ENCODE measurements at places on chromosomes 6 and 20.

GRCh38 chr20:45323731-45324130 is 15.6 kb upstream of the MATN4 start:
- no peak for DNase-seq
- peaks cover 14% of the 10 kb centered on the region for H3K4me1 ChIP-seq
- H3K27me3 ChIP-seq: no peaks in the 10 kb centered on the region

DNA sequence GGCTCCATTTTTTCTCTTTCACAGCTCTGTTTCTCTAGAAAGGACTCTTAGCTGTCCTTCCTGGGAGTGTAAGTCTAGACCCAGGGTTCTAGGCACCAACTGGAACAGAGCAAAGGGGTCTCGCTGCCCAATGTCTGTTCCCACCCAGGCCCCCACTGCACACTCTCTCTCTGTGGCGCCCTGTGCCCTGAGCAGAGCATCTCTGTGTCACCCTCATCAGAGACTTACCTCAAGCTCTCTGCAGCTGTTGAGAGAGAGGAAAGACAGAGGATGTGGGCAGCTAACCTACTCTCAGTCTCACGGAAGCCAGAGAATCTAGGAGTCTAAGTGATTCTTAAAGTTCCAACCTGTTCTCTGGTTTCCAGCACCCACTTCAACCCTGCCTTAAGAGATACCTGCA is 9.5 kb downstream of the NCR2 start:
- DNase-seq: no peak
- H3K27ac ChIP-seq: no peak overlapping the region
- no peaks in the 10 kb centered on the region for H3K27me3 ChIP-seq
- no peaks in the 10 kb centered on the region for H3K36me3 ChIP-seq

DNA sequence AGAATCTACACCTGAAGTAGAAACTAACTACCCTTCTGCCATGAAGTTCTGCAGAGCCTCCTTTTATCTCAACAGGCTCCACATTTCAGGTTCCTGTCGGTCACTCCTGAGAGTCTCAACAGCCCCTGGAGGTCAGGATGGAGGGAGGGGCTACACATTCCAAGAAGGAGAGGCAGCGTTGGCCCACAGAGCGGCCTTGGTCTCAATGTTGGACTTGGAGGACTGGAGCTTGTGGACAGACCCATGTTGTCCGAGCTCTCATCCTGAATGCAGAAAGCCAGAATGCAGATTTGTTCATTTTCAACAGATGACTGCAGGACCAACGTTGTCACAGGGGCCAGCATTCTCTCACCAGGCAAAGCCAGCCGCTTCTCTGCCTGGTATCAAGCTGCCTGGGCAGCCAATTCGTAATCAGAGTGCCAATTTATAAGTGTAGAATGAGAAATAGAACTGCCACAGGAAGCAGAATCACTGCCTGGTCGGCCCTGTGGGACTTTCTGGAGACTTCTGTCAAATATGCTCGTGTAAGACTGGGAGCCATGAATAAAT is 212.5 kb upstream of the SNX9 start:
- H3K36me3 ChIP-seq: no peaks in the 10 kb centered on the region
- H3K27me3 ChIP-seq: no peaks in the 10 kb centered on the region
- H3K27ac ChIP-seq: no peak overlapping the region
- no peak overlapping the region for H3K4me3 ChIP-seq
- DNase-seq: no peak
- H3K4me1 ChIP-seq: no peaks in the 10 kb centered on the region

DNA sequence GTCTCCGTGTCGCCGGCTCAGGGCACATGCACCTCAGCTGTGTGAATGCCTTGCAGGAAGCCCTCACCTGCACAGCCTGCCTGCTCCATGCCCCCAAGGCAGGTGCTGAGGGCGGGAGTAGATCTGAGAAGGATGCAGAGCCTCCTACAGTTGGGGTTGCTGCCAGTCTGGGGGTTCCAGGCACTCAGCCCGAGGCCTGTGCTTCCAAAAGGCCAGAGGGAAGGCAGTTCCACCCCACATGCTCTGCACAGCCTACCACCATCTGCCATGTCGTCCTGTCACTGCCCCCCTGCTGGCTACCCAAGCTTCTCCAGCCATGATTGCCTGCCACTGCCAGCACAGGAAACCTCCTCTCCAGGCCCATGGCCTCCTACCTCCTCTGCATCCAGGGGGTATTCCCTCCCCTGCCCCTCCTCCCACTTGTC is 19.3 kb downstream of the ACSS1 start:
- no peaks in the 10 kb centered on the region for H3K36me3 ChIP-seq
- no peak overlapping the region for H3K4me3 ChIP-seq
- peaks cover 34% of the 10 kb centered on the region for H3K4me1 ChIP-seq
- no peak overlapping the region for H3K27ac ChIP-seq
- H3K27me3 ChIP-seq: no peaks in the 10 kb centered on the region
- no peak for DNase-seq

- DNase-seq: no peak
- no peak overlapping the region for H3K4me3 ChIP-seq
- H3K4me1 ChIP-seq: no peaks in the 10 kb centered on the region
- no peaks in the 10 kb centered on the region for H3K36me3 ChIP-seq
- no peak overlapping the region for H3K27ac ChIP-seq
Measured at GRCh38 chr6:90896075-90896547, 309.2 kb upstream of the MAP3K7 start.
